Hepatocyte (in vitro differentiated cells): ENCODE measurements at places on chromosomes 5 and 9. TPM values are rescaled to one million over a fixed set of nuclear protein-coding genes. Genes with fewer than 3 reads are reported as not detected.

GRCh38 chr9:125604196-125604595, 102.8 kb downstream of the MAPKAP1 start:
- DNase-seq: no peak
- H3K27me3 ChIP-seq: no peaks in the 10 kb centered on the region
- peaks cover 5% of the 10 kb centered on the region for H3K4me1 ChIP-seq
- H3K36me3 ChIP-seq: no peaks in the 10 kb centered on the region
- no peak overlapping the region for H3K27ac ChIP-seq

DNA sequence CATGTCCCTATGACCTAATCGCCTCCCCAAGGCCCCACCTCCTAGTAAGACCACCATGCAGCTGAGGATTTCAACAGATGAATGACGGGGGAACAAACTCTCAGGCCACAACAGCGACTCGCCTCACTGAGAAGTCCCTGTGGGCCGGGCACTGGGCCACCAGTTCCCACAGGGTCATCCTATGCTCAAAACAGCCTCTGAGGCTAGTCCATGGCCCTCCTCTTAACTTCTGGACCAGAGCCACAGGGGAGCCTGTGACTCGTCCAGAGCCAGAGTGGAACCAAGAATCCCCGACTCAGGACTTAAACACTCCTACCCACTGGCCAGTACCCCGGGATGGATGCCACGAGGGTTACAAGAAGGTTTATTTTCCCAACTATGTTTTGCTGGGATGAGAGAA, 12.3 kb downstream of the GFPT2 start:
- peaks cover 5% of the 10 kb centered on the region for H3K4me1 ChIP-seq
- no peak for DNase-seq
- H3K4me3 ChIP-seq: no peak overlapping the region
- H3K36me3 ChIP-seq: no peaks in the 10 kb centered on the region
- H3K27me3 ChIP-seq: no peaks in the 10 kb centered on the region

DNA sequence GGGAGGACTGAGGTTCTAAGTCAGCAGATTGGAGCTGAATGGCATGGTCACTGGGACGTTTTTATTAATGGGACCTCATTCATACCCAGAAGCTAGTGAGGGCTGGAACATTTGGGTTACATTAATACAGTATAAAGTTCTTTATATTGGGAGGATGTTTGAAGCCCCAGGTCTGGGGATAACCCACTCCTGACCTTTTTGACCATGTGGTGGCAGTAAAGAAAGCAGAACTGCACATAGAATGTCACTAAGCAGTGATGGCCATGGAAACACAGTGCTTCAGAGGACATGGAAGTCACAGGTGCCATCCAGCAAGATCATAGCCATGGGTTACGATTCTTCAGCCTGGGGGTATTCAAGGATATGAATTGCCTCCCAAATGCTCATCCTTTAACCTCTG, 176.0 kb downstream of the ATP10B start:
- no peaks in the 10 kb centered on the region for H3K27me3 ChIP-seq
- H3K36me3 ChIP-seq: no peaks in the 10 kb centered on the region

- no peaks in the 10 kb centered on the region for H3K36me3 ChIP-seq
- no peak for DNase-seq
- H3K27me3 ChIP-seq: no peaks in the 10 kb centered on the region
- H3K27ac ChIP-seq: no peak overlapping the region
Observed at GRCh38 chr5:112312295-112313275, 106.5 kb downstream of the EPB41L4A start.

Gene ARHGEF39
- 1.8 and 9.4 TPM in 2 replicates for total RNA-seq
